ENCODE measurements at places on chromosomes 2 and 18.

- no peak for DNase-seq
These were observed 670.2 kb upstream of the ZEB2 start for GRCh38 chr2:145190031-145190703.

DNA sequence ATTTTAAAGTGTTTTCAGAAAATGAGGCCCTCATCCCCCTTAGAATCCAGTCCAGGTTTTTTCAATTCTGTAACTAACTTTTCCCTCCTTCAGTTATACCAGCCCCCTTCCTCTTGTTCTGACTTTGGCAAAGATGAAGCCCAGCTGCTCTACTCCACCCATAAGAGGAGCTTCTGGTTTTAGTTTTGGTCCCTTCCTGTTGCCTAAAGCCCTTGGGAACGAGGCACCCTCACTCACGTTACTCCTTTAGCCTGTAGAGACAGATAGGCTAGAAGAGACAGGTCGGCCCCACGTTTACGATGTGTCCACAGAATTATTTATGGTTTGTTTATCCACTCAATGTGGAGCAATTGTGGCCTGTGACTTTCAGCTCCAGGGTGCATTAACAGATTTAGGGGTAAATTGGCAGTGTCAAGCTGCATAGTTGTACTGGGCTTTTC lies 454.2 kb upstream of the TNP1 start:
- DNase-seq: no peak

DNA sequence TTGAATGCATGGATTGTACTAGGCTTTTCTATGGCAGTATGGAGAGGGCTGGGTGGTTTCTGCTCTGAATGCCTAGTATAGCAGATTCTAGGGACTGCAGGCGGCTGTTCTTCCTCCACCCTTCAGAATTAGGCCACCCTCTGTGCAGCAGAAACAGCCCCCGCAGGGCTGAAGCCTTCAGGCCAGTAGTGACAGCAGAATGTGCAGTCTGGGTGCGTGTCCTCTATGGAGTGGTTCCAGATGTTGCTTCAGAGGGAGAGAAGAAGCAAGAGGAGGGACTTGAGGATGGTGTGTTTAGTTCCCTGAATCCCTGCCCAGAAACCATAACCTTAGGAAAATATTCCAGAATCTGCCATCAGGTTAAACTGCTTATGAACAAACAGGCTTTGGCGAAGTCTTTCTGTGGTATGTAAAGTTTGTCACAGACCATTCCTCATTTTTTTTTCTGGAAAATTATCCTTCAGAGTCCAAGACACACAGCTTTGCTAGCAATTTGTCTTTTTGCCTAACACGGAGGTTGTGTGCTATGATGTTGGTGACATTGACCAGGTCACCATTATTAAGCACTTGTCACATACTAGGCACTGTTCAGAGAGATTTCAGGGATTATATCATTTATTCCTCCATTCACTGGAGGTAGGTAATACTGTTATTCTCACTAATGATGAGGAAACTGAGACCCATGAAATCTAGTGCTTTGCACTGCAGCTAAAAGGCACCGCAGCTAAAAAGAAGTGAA lies 21.1 kb downstream of the CASP10 start:
- DNase-seq: no peak

- no peak for DNase-seq
These were observed 230.2 kb downstream of the ZNF516 start for GRCh38 chr18:76264876-76265250.

GRCh38 chr18:46555724-46556123 lies 101.3 kb downstream of the LOXHD1 start:
- no peak for DNase-seq

GRCh38 chr2:205776139-205776538 lies 93.8 kb downstream of the NRP2 start:
- DNase-seq: no peak

DNA sequence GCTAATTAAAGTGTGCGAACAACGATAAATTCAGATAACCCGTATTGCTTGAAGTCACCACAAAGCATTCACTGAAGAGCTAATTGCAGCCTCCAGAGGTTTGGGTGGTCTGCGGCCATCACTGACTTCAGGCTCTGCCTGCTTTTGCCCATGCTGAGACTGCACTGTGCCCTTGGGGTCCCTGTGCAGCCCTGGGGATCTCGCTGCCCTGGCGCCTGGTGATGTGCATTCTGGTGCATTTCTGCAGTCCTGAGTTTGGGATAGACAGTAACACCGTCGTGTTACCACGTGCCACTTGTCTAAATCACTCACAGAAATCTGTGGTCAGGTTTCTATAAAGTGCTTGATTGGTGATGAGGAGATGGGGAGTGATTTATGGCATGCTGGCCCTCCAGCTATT lies 27.6 kb downstream of the LDLRAD4 start:
- DNase-seq: no peak

DNA sequence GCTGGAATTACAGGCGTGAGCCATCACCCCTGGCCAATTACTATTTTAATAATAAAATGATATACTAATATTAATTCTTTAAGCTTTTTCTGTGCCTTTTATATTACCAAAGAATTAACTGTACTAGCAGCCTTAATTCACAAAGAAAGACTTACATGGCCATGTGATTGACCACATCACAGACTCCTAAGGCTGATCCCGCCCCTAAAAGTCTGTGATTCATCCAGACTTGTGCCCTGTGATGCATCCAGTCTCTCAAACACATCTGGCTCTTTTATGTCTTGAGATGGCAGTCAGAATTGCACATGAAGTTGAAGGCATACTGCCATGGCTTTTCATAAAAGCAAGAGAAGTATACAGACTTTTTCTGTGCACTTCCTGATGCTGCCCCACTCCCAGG lies 91.7 kb downstream of the DTNA start:
- no peak for DNase-seq

DNA sequence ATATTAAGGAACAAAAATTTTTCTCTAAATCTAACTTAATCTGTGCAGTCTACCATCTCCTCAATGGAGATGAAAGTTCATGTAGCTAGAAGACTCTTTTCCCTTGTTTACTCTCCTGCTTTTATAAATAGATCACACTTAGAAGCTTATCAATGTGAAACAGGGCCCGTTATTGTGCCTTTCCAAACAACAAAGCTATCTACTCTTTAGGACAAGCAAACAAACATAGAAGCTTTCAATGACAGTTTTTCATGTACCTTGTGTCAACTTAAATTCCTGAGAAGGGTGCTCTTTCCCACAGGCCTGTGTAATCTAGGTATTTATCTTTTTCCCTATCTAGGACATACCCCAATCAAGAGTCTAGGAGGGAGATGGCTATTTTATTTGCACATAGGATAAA lies 247.8 kb upstream of the CWC22 start:
- no peak for DNase-seq

DNA sequence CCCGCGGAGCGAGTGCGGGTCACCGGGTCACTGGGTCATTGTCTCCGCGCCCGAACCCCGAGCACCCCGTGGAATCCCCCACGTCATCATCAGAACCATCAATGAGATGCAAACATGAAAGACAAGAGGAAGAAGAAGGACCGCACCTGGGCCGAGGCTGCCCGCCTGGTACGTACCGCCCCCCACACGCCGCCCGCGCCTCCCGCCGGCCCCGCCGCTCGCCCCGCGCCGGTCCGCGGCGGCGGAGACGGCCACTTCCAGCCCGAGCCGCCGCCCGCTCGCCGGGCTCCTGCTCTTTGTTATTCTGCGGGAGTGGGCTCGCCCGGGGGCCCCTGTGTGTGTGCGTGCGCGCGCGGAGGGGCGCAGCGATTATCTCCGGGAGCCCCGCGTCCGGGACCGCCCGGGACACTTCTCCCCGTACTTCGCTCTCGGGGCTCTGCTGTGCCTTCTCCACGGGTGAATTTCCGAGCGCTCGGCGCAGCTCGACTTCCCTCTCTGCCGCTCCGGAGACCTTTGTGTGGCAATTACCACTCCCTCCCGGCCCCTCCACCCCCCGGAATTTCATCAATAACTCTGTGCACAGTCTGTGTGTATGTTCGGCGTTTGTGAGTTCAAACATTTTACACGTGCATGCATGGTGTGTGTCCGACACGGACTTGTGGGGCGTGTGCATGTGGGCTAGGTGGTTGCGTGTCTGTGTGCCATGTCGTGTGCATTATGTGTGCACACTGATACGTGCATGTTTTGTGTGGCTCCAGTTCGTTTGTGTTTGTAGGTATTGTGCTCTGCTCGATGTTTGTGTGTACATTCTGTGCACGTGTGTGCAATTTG lies 714 bp downstream of the ASXL3 start:
- no peak for DNase-seq
